CD4-positive, CD25-positive, alpha-beta regulatory T cell (primary cell): ENCODE measurements at places on chromosomes 11 and 22. TPM values are rescaled to one million over a fixed set of nuclear protein-coding genes. Genes with fewer than 3 reads are reported as not detected.

The RAG2 gene
- not detected for total RNA-seq

The PCF11 gene
- 161 TPM for total RNA-seq

The DUSP8 gene
- 71.7 TPM for total RNA-seq

The IGSF22 gene
- total RNA-seq: 2.1 TPM

The PRG3 gene
- total RNA-seq: not detected

The HSPB2 gene
- not detected for total RNA-seq

The SCGB1A1 gene
- total RNA-seq: not detected

The TMEM121B gene
- 0.10 TPM for total RNA-seq

The HEPN1 gene
- total RNA-seq: not detected

The PATE2 gene
- total RNA-seq: not detected

The ARCN1 gene
- total RNA-seq: 76.6 TPM

The CHRNA10 gene
- total RNA-seq: 1.4 TPM

The PRR33 gene
- total RNA-seq: not detected

The MRGPRX3 gene
- total RNA-seq: not detected

The GPR83 gene
- 0.15 TPM for total RNA-seq

The IFITM10 gene
- total RNA-seq: 2.4 TPM

The TP53AIP1 gene
- total RNA-seq: not detected

The EWSR1 gene
- 338 TPM for total RNA-seq

The TRIM49 gene
- total RNA-seq: not detected

The SLC22A8 gene
- not detected for total RNA-seq

The CRYBA4 gene
- not detected for total RNA-seq

The TRIM29 gene
- total RNA-seq: not detected

The UPB1 gene
- total RNA-seq: 3.8 TPM

The LINC01488 gene
- not detected for total RNA-seq
